ENCODE measurements at places on chromosomes 3 and 15.

GRCh38 chr3:23867838-23868237, 49.0 kb downstream of the NKIRAS1 start:
- DNase-seq: no peak

GRCh38 chr3:45252826-45253225, 26.7 kb upstream of the TMEM158 start:
- no peak for DNase-seq

DNA sequence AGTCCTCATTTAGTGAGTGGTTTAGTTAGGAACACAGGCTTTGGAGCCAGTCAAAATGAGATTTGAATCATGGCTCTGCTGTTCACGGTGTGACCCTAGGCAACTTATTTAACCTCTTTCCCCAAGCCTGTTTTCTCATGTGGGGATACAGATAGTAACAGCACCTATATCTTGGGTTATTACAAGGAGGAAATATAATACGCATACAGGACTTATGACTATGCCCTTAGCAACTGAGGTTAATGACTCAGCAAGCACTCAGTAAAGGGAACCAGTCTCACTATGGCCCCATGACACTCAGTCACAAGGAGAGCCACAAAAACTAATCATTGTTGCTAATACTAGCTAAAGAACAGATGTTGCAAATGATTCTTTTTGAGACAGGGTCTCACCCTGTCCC, 45.9 kb downstream of the SUMF1 start:
- no peak for DNase-seq

DNA sequence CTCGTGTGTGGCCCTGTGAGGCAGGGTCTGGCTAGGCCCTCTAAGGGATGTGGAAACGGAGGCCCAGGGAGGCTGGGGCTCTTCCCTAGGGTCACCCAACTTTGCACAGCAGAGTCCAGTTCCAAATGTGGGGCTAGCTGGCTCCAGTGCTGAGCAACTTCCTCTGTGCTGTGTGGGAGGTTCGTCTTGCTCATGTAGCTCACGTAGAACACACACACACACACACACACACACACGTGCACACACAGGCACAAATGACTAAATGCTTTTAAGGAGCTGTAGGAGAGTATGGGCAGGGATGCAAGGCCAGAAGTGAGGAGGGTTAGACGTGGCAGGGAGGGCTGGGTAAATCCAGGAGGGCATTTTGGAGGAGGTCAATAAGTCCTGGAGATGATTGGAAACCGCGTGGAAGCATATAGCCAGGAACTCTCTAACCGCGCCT, 213.8 kb downstream of the RPLP1 start:
- no peak for DNase-seq

DNA sequence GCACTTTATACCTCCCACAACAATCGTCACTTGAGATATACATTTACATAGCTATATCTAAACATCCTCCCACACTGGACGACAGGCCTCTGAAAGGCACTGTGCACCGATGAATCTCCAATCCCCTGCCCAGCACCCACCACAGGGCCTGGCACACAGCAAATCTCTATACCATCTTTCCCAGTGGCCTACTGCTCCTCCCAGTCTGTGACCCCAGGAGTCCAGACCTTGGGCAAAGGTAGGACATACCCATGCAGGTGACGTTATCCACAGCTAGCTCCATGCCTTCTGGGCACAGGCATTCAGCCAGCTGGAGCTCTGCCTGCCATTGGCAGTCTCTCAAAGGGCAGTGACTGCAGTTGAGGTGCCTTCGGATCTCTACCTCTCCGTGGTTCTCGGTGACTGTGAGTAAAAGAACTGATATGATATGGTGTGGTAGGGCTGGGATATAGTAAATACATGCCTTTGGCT, 5.8 kb downstream of the LTK start:
- no peak for DNase-seq

DNA sequence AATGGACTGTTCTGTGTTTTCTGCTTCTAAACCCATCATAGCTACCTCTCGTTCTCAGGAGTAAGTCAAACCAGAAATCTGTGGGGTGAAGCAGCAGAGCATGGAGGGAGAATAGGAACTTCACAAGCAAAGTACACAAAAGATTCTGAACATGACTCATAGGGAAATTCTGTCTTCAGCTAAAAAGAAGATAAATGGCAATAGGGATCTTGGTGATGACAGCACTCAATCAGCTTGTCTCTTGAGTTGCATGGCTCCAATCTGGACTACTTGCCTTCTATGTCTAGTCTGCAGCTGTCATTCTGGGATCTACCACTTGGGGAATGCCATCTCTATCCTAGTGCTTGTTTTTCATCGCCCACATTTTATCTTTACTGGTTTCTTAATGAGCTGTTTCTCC, 13.5 kb upstream of the GRAMD1C start:
- DNase-seq: no peak

DNA sequence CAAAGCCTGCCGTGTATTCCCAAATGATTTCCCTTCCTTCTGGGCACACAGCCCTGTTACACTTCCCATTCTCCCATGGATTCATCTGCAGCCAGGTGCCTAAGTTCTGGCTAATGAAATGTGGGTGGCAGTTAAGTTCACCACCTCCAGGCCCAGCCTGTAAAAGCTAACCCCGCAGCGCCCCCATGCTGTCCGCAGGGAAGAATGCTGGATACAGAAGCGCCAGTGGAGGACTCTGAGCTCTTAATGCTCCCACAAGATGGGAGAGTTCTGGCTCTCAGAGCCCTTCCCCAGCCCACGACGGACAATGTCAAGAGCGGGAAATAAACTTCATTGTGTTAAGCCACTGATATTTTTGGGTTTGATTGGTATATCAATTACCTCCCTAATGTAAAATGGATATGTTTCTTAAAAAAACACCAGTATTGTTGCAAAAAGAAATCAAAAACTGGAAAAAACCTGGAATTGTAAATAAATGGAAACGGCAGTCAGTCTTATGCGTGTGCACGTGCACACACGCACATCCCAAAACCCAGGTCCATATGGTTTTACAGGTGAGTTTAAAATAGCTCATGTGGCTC, 37.7 kb upstream of the FGD5 start:
- DNase-seq: no peak

DNA sequence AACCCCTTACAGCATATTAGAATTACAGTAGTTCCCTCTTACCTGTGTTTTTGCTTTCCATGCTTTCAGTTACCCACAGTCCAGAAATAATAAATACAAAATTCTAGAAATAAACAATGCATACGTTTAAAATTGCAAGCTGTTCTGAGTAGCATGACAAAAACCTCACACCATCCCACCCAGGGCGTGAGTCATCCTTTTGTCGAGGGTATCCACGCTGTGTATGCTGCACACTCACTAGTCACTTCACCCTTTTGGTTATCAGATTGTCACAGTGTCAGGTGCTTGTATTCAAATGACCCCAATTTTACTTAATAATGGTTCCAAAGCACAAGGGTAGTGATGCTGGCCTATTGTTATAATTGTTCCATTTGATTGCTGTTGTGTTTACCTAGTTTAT, 72.5 kb upstream of the P3H2 start:
- DNase-seq: no peak

DNA sequence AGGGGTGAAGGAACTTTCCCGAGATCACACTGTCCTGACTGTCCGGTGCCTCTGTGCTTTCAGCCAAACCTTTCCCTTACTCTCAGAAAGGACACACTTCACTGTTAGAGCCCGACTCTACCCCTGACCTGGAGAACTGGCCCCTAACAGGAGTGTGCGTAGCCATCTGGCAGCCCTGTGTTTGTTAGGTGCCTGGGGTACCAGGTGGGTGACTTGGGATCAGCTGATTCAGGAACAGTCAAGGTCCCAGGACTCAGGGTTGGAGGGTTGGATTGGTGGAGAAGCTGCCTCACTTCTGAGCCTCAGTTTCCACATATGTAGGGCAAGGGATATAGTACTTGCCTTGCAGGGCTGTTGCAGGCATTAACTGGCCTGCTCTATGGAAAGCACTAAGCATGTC, 98.3 kb upstream of the SLC6A11 start:
- DNase-seq: no peak
